ENCODE measurements at places on chromosomes 11 and 22. TPM values are rescaled to one million over a fixed set of nuclear protein-coding genes. Genes with fewer than 3 reads are reported as not detected.

Gene TMEM86A
- total RNA-seq: 0.21 TPM

Gene SERHL2
- 0.24 TPM for total RNA-seq

Gene UBTFL1
- total RNA-seq: not detected

Gene SAA1
- 1.6 TPM for total RNA-seq

Gene INS
- total RNA-seq: not detected

Gene DGAT2
- total RNA-seq: 2.1 TPM

Gene OR51B2
- total RNA-seq: not detected

Gene DUSP8
- total RNA-seq: 1.6 TPM

Gene MUC5B
- total RNA-seq: 2.7 TPM

Gene OR10G6
- total RNA-seq: not detected

Gene HOATZ
- not detected for total RNA-seq

Gene DPAGT1
- total RNA-seq: 34.8 TPM

Gene OLFML1
- total RNA-seq: not detected

Gene RNF214
- total RNA-seq: 12.3 TPM

Gene JAM3
- total RNA-seq: 4.0 TPM

Gene GGTLC3
- total RNA-seq: not detected

Gene APBB1
- total RNA-seq: 18.2 TPM

Gene SORL1
- 2.0 TPM for total RNA-seq

Gene KLHL35
- 1.5 TPM for total RNA-seq

Gene TIMP3
- 1.1 TPM for total RNA-seq

Gene ELMOD1
- 0.09 TPM for total RNA-seq

Gene SLC22A8
- total RNA-seq: not detected

Gene APOBEC3H
- 0.38 TPM for total RNA-seq

Gene SMTNL1
- total RNA-seq: not detected
